ENCODE measurements at places on chromosomes 6 and 20.

GRCh38 chr6:3571250-3571681 is 114.4 kb upstream of the SLC22A23 start:
- DNase-seq, result no peak

- no peak for DNase-seq
These were observed 129.9 kb downstream of the MRPL14 start for GRCh38 chr6:43997345-43997677.

DNA sequence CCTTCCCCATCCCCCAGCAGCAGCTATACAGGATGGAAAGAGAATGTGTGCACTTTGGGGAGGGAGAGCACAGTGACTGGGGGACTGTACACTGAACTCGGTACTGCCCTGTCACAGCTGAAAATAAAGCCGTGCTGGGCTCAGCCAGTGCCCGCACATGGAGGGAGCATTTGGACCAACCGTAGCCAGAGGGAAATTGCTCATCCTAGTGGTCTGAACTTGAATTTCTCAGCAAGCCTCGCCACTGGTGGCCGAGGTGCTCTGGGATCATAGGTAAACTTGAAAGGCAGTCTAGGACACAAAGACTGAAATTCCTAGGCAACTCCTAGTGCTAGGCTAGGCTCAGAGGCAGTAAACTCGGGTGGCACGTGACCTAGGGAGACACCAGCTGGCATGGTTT is 61.0 kb downstream of the DZANK1 start:
- DNase-seq, result no peak

DNA sequence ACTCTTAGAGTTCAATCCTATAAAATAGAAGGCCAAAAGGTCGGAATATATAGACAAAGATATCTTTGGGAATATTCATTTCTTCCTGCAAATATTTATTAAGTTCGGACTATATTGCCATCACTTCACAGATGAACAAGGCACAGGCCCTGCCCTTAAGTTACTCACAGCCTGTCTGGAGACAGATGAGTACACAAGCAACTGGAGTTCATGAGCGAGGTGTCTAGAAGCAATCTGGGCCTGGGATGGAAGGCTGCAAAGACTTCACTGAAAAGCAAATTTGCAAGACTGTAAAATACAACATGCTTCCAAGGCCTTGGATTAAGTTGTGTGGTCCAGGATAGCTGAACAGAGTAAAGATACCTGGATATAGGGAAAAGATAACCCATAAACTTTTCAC is 56.7 kb upstream of the CEP85L start:
- no peak for DNase-seq

DNA sequence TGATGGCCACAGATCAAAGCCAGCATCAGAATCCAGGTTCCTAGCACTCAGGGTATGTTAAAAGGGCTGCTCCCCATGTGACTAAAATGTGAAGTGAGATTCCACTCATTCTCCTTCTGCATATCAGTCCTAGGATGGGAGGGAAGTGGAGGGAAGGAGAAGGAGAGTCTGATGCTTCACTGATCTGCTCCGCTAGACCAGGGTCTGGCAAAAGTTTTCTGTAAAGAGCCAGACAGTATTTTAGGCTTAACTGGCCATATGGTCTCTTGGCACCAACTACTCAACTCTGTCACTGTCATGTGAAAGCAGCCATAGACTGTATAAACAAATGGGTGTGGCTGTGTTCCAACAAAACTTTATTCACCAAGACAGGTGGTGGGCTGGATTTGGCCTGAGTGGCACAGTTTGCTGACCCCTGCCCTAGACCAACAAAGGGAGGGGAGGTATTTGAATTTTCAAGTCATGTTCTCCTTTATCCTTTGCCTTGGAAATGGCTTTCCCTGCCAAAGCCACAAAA is 22.6 kb downstream of the GHRH start:
- no peak for DNase-seq

DNA sequence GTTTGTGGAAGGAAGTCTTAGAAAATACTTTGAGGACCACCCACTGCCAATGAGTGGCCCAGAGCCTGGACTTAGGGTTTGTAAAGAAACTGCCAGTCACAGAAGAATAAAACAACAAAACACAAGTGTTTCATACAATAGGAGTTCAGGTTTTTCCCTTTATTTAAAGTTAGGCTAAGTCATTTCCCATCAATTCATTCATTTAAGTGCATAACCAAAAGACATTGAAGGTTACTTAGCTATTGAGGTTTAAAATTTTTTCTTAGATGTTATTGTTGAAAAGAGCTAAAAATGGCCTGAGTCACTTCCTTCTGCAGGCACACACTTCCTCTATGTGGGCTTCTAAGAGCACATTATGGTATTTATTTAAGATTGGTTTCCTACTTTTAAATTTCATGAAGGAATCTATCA is 54.2 kb downstream of the ARMC2 start:
- DNase-seq, result no peak

DNA sequence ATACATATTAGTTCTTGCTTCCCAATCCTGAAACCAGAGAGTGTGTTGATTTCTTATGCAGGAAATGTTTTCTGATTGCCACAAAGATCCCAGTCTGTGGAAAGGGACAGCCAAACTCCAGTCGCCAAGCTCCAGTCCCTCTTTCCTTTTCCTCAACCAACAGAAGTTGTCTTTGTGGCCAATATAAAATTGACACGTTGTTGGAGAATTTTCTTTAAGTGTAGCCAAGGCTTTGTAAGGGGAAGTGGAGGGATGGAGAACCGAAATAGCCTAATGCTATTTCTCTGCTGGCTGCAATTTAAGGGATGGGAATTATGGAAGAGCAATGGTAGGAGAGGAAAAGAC is 5.4 kb downstream of the ADGRB3 start:
- no peak for DNase-seq

- DNase-seq, result no peak
These were observed 147.1 kb downstream of the MTHFD1L start for GRCh38 chr6:151012321-151013294.

- no peak for DNase-seq
These were observed 226.4 kb upstream of the PLCB4 start for GRCh38 chr20:8842525-8842924.

GRCh38 chr6:56962441-56962840 is 7.5 kb downstream of the BEND6 start:
- DNase-seq, result no peak

DNA sequence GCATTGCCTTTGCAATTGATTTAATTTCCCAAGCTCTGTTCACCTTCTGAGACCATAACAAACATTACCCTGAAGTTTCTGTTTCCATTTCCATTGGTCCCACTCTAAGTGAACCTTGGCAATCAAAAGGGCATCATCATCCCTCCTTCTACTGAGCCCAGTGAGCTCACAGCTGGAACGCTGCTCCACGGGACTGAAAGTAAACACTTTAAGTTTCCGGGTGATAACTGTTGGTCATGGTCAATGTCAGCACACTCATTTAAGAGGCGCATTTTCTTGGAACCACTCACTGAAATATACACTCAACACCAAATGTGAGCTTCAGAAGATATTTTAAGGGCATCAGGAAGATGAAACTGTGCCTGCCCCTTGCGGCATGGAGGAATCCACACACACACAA is 37.1 kb upstream of the RPS6KA2 start:
- no peak for DNase-seq

- DNase-seq, result no peak
These were observed 12.0 kb downstream of the TPX2 start for GRCh38 chr20:31751126-31751525.

- no peak for DNase-seq
These were observed 101.2 kb downstream of the NUS1 start for GRCh38 chr6:117776441-117776840.

DNA sequence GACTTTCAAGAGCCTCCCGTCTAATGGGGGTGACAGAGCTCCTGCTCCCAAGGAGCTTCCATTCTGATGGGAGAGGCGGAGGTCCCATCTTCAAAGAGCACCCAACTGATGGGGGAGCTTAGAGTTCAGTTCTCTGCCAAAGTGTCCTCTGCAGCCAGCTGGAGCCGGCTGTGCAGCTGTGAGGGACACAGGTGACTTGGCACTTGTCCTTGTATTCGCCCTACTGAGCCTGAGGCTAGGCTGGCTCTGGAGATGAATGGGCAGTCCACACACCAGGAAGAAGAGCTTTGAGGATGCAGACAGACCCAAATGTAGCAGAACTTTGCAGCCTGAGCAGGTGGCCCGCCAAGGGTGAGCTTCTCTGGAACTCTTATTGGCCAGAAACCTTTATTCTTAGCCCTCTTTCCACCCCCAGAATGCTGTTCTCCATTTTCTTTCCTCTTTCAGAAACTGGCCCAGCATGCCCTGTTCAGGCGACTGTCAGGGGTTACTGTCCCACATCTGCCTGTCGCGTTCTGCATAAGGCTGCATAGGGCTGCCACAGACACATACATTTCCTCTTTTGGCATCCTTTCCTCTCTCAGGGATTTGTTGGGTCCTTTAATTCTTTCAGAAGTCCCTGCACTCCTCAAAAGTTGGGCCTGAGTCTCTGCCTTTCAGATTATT is 108.7 kb upstream of the LRFN2 start:
- DNase-seq, result no peak

- DNase-seq, result no peak
These were observed 3.2 kb upstream of the TNFRSF6B start for GRCh38 chr20:63693083-63693732.

DNA sequence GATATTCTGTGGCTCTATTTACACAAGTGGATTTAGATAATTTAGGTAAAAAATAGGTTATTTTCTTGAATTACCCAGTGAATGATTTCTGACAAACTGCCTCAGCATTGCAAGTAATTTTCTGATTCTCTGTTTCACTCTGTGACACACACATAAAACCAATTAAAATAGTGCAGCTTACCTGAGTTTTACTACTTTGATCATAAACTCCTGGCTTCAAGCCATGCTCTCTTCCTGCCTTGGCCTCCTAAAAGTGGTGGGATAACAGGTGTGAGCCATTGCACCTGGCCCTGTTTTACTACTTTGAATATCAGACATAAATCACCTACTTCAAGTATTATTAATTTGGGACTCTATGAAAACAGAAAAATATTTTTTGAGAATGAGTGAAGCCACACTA is 462.9 kb downstream of the ADGRB3 start:
- no peak for DNase-seq

DNA sequence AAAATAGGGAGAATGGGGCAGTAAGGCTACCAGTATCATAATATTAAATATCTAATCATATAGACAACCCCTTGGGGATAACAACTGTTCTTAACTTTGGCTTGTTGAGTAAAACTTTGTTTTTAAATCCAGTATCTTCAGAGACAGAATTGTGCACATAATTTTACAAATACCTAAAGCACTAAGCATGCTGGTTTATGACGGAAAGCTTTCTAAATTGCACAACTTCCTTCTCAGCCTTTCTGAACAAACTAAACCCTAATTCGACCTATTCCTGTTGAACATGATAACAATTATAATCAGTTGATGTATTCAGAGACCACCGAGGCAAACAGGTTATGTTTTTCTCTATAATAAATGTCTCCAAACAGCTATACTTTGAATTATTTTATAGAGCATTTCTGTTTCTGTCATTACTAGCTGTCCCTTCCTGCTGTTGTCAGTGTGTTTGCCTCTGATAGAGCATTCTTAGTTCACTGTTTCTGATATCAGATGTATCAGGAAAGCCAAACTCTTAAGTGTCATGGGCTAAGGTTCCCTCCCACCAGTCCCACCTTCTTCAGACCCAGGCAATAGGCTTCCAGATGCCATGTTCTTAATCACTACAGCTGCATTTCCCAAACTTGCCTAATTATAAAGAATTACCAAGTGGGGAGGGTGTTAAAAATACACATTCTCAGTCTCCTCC is 8.7 kb downstream of the ZHX3 start:
- no peak for DNase-seq

DNA sequence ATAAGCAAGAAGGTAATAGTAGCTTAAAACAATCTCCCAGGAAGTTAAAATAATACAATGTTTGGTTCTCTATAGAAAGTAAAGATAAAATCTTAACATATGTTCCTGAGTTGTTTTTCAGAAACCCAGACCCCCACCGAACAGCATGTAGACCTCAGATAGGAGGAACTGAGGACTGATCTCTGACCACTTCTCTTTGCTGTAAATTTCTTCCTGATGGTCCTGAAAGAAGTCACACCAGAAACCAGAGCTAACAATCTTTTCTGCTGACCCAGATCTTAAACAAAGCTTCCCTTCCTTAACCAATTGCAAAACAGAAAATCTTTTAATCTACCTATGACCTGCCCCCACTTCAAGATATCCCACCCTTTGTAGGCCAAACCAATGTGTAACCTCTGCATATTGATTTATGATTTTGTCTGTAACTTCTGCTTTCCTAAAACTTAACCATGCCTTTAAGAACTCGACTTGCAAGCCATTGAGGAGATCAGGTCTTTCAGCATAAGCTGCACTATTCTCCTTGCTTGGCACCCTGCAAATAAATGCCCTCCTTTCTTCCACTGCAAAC is 21.9 kb upstream of the BEND6 start:
- DNase-seq, result no peak

DNA sequence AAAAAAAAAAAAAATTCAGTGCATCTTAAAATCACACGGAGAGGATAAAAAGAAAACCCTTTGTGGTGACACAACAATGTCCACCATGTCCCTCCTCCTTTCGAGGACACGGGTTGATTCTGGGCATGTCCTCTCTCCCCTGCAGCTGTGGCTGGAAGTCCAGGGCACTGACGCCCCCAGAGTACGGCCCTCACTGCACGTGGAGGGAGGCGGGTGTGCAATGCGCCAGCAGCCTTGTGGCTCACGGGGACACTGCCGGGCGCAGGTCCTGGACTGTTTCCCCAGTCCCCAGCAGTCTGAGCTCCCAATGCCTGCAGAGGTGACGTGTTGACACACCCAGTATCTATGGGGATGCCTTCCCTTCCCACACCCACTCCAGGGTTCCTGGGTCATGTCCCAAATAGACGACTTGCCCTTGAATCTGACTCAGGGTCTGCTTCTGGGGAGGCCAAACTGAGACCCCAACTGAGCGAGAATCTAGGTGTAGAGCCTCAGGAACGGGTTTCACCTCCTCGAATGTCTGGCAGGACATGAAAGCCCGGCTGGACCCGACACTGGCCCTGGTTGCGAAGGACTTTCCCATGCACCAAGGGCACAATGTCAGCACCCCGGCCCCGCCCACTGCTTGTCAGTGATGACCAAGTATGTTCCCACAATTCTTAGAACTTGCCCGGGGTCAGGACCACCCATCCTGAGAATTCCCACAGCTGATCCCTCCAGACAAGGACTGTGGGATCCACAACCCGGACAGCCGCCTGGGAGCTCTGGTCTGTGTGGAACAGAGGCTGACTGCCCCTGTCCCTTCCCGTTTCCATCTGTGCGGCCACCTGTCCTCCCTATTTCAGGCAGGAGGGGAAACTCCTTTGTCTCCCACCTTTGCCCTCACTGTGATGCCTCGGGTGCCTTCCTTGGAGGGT is 425.1 kb upstream of the SULF2 start:
- no peak for DNase-seq

GRCh38 chr20:11832397-11832796 is 85.3 kb upstream of the BTBD3 start:
- no peak for DNase-seq

GRCh38 chr20:24158281-24158680 is 169.7 kb upstream of the GGTLC1 start:
- no peak for DNase-seq

- no peak for DNase-seq
These were observed 39.0 kb downstream of the STX11 start for GRCh38 chr6:144189351-144189750.
